ENCODE measurements at places on chromosomes 3 and 15. TPM values are rescaled to one million over a fixed set of nuclear protein-coding genes. Genes with fewer than 3 reads are reported as not detected.

Gene CHL1
- total RNA-seq = 1.0 TPM

Gene LMAN1L
- 1.1 TPM for total RNA-seq

Gene GOLGA8T
- not detected for total RNA-seq

Gene NEK10
- 2.3 TPM for total RNA-seq

Gene IQCF5
- not detected for total RNA-seq

All from Calu3 (cell line).